ENCODE measurements at places on chromosomes 2 and 18.
A peak's percentile ranks its signal among the peaks of the same experiment; 100 is the strongest.

GRCh38 chr2:185215497-185215896 is 523.1 kb upstream of the FSIP2 start:
- DNase-seq, result no peak

DNA sequence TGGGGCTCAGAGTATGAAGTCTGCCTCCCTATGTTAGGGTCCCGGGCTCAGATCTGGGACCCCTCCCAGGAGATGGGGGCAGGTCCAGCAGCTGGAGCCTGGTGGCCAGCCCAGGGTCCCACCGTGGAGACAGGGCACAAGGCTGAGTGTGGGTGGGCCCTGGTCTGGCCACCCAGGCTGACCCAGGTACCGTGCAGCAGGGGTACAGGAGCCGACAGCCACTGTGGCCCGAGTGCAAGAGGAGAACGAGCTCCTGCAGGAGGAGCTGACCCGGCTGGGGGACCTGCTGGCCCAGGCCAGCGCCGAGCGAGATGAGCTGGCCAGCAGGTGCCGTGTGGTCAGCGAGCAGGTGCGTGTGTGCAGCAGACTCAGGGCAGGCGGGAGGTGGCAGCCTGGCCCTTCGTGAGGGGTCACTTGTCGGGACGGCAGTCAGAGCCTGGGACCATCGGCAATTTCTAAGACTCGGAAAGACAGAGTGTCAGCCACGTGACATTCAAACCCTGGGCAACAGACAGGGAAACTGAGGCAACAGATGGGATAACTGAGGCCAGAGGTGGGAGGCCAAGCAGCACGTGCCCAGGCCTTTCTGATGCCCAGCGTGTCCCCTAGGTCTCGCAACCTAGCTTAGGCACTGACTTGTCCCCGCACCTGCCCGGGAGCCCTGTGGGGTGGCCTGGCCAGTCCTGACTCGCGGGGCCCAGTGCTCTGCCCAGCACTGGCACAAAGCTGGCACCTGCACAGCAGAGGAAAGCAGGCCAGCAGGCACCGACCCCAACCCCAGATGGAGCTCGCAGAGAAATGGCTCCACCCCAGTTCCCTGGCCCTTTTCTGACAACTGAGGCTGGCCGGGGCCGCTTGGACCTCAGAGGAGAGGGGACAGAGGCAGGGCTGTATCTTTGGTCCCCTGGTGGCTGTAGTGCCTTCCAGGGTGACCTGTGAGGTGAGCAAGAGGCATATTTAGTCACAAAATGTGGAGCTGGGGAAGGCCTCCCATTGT is 13.9 kb downstream of the CROCC2 start:
- no peak for DNase-seq

DNA sequence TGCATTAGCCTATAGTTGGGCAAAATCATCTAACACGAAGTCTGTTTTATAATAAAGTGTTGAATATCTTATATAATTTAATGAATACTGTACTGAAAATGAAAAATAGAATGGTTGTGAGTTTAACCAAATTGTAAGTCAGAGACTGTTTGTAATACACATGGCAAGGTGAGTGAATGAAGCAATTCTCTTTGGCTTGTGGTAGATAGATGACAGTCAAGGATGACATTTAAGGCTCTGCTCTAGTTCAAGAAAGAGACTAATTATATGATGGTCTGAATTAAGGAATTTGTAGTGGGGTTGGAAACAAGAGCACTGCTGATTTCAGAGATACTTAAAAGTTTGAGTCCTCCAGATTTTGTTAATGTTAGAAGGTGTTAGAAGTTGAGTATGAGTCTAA is 207.7 kb downstream of the MCFD2 start:
- DNase-seq, result no peak

DNA sequence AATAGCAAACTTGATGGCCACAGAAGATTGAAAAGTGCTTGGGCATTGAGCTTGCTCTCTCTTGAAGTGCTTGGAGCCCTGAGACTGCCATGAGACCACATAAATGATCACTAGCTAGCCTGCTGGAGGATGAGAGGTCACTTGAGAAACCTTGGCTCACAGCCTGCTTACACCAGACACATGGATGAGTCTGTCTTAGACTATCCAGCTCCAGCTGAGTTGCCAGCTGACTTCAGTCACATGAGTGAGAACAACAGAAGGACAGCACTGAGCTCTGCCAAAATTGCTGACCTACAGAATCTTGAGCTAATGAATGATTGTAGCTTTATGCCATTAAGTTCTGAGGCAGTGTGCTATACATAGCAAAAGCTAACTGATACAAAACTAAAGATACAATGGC is 18.1 kb downstream of the NABP1 start:
- no peak for DNase-seq

- no peak for DNase-seq
Measured at GRCh38 chr18:55416791-55417190, 171.2 kb downstream of the TCF4 start.

GRCh38 chr2:201715459-201715858 is 17.0 kb upstream of the MPP4 start:
- DNase-seq, result peak; percentile 42

DNA sequence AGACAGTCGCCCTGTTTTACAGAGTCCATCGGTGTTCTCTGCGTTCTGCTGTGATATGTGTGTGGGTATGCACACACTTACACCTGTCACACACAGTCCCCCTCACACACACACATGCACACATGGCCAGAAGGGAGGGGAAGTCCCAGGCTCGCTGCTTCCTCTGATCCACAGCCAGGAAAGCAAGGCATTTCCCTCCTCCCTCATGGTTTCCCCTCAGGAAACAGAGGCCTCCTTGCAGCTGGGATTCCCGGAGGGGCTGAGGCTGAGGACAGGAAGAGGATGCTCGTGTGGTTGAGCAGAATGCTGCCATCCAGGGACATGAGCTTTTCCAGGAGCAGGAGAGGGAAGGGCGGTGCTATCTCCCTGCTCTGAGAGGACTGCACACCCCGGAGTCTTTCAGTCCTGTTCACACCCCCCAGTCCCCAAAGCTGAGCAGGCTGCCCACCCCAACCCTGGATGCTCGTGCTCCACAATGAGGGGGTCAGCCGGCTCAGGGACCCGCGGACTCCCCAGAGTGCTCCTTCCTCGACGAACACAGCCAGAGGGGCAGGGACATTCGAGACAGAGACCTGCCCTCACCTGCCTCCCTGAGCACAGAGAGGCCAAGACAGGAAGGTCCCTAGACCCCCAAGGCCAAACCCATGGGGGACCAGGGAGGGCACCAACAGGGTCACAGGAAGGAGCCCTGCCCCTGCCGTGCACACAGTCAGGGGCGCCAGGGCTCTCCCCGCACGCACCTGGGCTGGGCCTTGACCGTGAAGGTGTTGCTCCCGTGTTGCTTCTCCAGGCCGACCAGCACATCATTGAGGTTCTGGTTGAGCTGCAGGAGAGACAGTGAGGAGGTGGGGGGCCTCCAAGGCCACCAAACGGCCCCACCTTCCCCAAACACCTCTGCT is 45.3 kb downstream of the BIN1 start:
- DNase-seq, result no peak

- DNase-seq, result no peak
Measured at GRCh38 chr2:84519332-84519957, 3.1 kb downstream of the DNAH6 start.

DNA sequence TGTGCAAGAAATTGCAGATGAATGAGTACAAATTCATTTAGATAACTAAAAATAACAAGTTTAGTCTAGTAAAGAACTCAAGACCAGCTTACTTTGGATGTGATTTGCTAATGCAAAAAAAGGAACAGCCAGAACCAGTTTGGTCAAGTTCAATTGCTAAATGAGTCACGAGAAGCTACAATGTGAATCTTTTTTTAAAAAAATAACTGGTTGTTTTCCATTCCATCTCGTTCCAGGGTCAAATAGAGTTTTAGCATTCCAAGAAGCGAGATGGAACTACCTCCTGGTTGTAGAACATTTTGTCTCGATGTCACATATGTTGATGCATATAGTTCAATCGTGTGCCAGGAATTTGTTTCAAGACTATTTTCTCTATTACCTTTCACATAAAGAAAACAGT is 65.0 kb upstream of the IKZF2 start:
- DNase-seq, result no peak

DNA sequence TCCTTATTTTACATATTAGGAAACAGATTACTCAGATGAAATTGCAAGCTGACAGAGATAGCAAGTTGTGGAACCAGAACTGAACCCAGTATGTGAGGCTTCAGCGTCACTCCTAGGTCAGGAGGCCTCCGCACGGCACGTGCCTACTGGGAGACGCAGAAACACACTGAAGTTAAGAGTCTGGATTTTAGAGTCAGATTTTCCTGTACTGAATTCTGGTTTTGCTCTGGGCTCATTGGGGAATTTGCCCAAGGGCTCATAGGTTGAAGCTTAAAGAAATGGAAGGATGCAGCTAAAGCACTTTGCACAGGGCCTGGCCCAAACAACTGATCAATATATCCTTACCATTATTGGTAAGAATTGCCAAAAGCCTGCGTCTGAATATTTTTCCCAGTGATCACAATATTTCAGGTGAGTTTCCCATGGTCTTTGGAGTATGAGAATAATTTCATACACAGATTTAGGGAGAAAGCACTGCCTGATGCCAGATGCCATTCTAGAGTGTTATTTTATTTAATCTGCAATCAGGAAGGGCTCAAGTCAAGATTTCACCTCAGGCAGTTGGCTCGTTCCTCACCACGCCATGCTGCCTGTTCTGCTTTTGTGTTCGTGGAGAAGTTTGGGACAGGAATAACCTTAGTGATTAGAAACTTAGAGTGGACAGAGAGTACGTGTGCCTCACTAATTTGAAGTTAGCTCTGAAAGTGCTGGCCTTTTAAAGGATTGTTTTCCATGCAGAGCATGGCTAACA is 331.9 kb downstream of the MYCN start:
- no peak for DNase-seq

DNA sequence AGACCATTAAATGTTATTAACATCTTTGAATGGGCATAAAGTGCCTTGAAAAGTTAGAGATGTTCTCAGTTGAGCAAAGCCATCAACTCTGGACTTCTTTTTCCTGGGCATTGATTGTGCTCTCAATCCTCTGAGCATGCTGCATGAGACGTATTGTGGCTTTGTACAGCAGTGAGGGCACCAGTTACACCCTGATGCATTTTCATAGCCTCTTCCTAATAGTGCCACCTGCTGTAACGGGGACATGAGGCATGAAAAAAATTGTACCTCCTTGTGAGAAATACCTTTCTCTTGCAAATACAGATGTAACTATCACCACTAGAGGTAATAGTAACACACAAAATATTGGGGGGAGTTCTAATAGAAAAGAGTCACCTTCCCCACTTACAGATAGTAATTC is 697.5 kb downstream of the TMEM182 start:
- peak; percentile 22 for DNase-seq

- no peak for DNase-seq
Measured at GRCh38 chr2:72527424-72527823, 298.4 kb downstream of the EXOC6B start.

DNA sequence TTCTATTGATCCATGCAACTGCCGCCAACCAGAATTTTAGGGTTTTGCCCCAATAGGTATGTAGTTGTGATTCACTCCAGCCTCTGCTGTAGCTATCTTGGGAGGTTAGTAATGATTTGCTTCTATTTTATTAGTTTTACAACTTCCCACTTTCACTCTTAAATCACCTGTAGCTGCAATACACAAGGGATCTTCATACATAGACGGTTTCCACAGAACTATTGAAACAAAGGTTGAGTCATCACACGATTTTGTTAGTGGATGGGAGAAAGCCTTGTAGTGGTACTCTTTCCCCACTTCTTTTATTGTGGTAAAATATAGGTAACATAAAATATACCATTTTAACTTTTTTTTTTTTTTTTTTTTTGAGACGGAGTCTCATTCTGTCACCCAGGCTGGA is 104.2 kb upstream of the SPRED2 start:
- no peak for DNase-seq

DNA sequence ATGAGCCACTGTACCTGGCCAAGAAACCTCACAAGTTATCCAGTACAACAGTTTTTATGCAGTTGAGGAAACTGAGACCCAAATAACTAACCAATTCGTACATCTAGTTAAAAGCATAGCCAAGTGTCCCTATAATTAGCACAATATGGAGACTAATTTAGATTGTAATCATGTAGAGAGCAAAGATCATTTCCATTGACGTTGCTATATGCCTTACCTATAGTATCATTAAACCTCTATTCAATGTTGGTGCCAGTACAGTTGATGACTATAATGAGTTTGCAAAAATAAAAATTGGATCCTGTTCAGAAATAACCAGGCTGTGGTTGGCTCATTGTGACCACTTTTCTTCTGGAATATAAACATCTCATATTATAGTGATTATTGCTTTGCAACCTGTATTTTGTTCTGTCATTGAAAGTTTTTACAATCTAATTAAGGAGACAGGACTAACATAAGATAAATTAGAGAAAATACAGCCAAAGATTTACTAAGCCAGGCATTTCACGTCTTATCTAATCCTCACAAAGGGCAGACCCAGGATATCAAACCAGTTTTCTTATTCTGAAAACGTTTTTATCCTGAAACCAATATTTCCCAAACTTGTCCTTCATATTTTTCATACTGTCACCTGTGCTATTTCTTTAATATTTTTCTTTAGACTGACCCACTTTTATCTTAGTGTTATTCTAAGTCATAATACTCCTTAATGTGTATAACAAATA is 130.0 kb upstream of the STON1 start:
- no peak for DNase-seq

- DNase-seq, result no peak
Measured at GRCh38 chr2:83850071-83850725, 608.9 kb downstream of the SUCLG1 start.

DNA sequence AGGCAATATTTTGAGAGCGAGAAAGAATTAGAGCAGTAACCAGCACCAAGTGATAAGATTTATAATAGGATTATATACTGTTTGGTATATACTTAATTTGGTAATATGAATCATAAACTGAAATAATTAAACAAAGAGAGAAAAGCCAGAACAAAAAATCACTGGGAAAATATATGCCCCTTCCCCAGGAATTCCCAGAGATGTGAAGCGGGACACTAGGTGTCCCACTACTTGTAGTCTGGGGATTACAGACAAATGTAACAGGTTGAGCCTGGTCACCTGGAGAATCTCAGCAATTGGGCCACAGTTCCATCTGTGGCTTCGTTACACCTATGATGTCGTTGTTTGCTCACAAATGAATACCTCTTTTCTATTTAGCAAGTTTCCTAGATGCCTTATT is 256.1 kb upstream of the CHAC2 start:
- no peak for DNase-seq

DNA sequence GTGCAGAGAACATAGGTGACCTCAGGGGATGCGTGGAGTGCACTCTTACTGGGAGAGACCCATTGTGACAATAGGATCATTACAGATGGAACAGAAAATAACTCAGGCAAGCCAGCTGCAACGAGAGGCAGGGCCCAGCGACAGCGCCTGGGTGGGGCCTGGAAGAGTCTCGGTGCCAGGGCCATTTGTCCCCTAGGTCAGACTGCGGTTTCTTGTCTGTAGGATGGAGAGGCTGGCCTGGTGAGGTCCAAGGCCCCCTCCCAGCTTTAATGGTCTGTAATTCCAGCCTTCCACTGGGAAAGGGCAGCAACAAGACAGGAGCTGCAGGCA is 208.6 kb upstream of the APCDD1 start:
- DNase-seq, result no peak

- no peak for DNase-seq
Measured at GRCh38 chr18:64330931-64331330, 182.0 kb upstream of the LINC00305 start.

Data from HT-29 (cell line).